ENCODE measurements at places on chromosomes 16 and 17.

- DNase-seq = no peak
Observed at GRCh38 chr17:28482551-28483199, 9.2 kb downstream of the SLC13A2 start.

DNA sequence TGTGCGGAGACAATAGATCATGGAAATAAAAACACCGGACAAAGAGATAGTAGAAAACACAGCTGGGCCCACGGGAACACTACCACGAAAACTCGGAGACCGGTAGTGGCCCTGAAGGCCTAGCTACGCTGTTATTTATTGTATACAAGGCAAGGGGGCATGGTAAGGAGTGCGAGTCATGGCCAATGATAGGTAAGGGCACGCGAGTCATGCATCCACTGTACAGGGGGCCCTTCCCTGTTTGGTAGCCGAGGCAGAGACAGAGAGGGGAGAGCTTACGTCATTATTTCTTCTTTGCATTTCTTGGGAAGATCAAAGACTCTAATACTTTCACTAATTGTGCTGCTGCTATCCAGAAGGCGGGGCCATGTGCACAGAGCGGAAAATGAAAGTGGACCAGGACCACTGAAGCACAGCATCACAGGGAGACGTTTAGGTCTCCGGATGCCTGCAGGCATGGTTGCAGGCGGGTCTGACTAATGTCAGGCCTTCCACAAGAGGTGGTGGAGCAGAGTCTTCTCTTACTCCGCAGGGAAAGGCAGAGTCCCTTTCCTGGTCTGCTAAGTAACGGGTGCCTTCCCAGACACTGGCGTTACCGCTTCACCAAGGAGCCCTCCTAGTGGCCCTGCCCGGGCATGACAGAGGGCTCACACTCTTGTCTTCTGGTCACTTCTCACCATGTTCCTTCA lies 74.4 kb upstream of the ARL4D start:
- DNase-seq = no peak

- no peak for DNase-seq
Observed at GRCh38 chr17:43791589-43791988, 11.4 kb downstream of the CFAP97D1 start.

- no peak for DNase-seq
Observed at GRCh38 chr17:29619251-29619650, 3.5 kb downstream of the CORO6 start.

DNA sequence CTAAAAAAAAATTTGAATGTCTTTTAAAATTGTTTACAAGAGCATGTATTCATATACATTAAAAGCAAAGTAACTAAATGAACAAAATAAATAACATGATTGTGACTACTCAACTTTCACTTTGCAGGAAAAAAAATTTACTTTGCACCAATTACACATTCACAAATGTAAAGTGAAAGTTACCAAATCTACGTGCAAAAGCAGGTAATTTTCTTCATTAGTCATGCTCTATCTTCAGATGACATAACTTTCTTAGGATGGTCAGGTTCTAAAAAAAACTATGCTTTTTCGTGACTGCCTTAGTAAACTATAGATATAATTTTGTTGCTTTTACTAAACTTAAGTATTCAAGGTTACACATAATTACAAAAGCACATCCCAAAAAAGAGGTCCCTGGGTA lies 17.0 kb upstream of the ABCA10 start:
- no peak for DNase-seq

GRCh38 chr16:12611006-12611477 lies 192.6 kb downstream of the CPPED1 start:
- no peak for DNase-seq
